NCI-H524 (cell line): ENCODE measurements at places on chromosomes 16 and 17.

DNA sequence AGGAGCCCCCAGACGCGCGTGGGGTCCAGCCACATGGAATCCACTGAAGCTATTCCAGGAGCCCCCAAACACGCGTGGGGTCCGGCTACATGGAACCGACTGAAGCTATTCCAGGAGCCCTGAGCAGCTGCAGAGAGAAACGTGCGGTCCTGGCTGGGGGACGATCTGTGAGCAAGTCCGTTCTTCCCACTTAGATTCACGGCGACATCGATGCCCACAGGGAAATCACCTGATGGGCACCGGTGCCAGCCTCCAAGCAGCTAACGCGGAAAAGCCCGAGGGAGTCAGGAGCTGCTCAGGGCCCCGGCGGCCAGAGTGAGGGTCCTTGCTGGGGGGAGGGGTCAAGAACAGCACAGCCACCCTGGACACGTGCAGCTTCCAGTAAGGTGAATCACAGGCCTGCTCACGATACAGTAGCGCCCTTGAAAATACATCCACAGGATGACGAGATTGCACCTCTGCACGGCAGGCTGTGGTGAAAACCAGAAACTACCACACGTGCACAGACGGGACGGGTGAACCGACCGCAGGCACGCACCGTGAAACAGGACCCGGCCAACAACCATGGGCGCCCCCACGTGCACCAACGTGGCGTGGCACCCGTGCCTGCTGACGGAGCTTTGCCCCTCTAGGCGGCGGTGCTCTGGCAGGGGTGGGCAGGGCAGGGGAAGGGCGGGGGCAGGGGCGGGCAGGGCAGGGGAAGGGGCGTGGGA lies 77.7 kb upstream of the GNG13 start:
- DNase-seq: peak; percentile 17

DNA sequence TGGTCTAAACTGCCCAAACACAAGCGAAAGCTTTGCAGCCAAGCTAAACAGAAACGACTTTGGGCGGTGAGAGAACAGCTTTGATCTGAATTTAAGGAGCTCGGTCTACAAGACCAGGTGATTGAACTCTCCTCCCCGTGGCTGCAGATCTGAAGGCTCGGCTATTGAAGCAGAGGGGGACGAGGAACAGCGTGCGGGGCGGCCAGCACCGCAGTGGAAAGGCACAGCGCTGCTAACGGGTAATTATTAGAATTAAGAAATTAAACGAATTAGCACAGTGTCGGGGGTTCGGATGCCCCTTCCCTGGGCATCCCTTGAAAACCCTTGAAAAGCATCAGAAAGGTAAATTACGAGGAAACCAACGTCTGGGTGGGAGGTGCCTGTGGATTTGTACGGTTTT lies 431 bp downstream of the TEKT3 start:
- DNase-seq: no peak

- no peak for DNase-seq
Observed at GRCh38 chr16:83615953-83616350, 191.8 kb upstream of the HSBP1 start.

GRCh38 chr16:69404275-69404805 lies 18.5 kb upstream of the TERF2 start:
- DNase-seq: no peak

DNA sequence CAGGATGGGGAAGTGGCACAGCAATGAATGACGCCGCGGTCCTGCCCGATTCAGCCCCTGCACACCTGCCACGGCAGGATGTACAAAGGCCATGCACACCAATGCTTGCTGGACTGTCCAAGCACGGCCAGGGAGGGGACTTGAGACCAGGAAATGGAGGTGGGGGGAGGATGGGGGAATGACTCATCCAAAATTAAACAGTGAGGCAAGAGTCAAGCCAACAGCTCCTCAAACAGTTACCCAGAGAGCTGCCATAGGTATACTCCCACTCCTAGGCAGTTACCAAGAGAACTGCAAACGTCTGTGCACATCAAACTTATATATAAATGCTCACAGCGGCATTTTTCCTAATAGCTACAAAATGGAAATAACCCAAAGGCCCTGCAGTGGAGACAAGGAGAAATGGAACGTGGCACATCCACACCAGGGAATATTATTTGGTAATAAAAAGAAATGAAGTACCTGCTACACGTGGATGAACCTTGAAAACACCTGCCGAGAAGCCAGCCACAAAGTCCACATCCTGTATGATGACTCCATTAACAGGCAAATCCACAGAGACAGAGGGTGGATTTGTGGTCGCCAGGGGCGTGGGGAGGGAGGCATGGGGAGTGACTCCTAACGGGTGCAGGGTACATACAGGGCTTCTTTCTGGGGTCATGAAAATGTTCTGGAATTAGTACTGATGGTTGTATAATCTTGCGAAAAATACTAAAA lies 54.1 kb downstream of the VAC14 start:
- DNase-seq: no peak

DNA sequence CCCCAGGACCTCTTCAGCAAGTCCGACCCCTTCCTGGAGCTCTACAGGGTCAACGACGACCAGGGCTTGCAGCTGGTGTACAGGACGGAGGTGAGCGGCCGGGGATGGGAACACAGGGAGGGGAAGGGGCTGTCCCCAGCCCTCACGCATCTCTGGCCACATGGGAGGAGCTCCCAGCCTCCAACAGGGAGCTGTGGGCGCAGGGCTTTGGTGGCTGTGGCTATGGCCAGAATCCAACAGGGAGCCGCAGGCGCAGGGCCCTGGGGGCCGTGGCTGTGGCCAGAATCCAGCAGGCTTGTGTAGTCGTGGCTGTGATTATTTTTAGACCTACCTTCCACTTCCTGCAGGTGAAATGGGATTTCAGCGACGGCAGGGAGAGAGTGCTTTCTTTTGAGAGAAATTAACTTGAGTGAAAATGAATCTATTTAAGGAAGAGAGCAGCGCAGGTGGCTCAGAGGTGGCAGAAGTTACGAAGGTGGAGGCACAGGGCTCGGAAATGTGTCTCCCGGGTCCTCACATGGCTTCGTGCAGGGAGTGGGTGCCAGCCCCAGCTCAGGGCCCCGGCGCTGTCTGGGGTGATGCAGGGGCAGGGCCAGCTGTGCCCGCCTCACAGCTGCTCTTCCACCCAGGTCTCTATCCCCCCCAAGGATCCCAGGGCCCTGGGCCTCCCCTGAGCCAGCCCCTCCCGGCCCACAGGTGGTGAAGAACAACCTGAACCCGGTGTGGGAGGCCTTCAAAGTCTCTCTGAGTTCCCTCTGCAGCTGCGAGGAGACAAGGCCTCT lies 9.4 kb downstream of the CPNE7 start:
- no peak for DNase-seq

DNA sequence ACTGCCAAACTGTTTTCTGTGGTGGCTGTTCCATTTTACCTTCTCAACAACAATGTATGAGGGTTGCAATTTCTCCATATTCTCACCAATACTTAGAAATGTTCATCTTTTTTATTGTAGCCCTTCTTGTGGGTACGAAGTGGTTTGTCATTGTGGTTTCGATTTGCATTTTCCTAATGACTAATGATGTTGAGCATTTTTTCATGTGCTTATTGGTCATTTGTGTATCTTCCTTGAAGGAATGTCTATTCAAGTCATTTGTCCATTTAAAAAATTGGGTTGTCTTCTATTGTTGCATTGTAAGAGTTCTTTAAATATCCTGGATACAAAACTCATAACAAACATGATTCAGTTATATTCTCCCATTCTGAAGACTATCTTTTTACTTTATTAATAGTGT lies 47.5 kb upstream of the CCL2 start:
- DNase-seq: no peak

GRCh38 chr17:40451420-40451819 lies 8.2 kb downstream of the IGFBP4 start:
- DNase-seq: no peak

DNA sequence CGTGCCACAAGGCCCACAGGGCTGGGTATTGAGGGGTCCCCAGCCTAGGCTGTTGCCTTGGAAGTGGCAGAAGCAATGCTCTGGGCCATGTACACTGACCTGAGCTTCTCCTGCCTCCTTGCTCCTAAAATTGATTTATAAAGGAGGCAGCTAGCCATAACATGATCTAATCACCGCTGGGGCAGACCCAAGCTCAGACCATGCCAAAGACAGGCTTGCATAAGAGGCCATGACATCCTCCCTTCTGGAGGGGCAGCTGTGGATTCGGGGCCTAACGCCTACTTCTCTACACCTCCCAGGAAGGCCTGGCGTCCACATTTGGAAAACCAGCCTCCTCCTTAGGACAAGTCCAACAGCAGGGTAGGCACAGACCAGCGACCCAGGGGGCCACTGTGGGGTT lies 12.3 kb downstream of the HSD11B2 start:
- no peak for DNase-seq

DNA sequence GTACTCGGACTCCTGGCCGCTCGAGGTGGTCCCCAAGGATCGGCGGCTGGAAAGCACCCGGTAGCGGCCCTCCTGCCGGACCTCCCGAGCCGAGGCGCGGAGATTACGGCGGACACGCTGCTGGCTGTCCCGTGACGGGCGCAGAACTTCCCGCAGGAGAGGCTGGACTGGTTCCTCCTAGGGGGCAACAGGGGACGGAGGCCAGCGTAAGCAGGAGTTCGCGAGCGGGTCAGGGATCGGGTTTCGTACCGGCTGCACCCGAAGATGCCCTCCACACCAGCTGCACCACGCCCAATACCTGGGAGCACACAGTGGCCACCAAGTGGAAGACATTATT lies 341 bp downstream of the SLC7A6OS start:
- DNase-seq: no peak

GRCh38 chr17:46783031-46783593 lies 35.4 kb downstream of the WNT3 start:
- no peak for DNase-seq

- no peak for DNase-seq
Observed at GRCh38 chr16:84714028-84714427, 14.2 kb downstream of the USP10 start.

DNA sequence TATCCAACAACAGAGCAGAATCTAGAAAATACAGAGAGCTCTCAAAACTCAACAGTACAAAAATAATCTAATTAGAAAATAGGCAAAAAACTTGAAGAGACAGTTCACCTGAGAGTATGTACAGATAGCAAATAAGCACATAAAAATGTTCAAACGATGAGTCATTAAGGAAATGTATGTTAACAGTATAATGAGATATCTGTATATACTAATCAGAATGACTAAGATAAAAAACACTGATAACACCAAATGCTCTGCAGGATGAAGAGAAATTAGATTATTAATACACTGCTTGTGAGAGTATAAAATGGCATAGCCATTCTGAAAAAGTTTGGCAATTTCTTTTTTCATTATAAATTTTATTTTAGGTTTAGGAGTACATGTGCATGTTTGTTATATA lies 1307.6 kb upstream of the GOT2 start:
- no peak for DNase-seq

- no peak for DNase-seq
Observed at GRCh38 chr16:86307514-86307903, 202.8 kb upstream of the FOXF1 start.

GRCh38 chr16:26120729-26121128 lies 429.0 kb downstream of the HS3ST4 start:
- DNase-seq: no peak

DNA sequence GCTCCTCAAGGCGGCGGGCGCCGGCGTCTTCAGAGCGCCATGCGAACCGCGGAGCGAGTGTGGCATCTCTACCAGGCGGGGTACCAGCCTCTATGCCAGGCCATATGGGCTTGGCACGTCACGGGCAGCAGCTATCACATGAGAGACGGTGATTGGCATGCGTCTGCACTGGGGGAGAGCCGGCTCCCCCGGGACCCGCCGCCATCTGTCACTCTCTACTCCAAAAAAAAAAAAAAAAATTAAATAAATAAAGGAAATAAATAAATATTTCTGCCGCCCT lies at the start of gene NEUROD2:
Gene NEUROD2, minus strand, starts transcription at position 70 of the 280 bp plus-strand sequence. CDS start 1,321 bp downstream, outside the sequence.
- peak; percentile 94 for DNase-seq

- DNase-seq: no peak
Observed at GRCh38 chr17:43614561-43614960, 47.2 kb downstream of the MEOX1 start.

DNA sequence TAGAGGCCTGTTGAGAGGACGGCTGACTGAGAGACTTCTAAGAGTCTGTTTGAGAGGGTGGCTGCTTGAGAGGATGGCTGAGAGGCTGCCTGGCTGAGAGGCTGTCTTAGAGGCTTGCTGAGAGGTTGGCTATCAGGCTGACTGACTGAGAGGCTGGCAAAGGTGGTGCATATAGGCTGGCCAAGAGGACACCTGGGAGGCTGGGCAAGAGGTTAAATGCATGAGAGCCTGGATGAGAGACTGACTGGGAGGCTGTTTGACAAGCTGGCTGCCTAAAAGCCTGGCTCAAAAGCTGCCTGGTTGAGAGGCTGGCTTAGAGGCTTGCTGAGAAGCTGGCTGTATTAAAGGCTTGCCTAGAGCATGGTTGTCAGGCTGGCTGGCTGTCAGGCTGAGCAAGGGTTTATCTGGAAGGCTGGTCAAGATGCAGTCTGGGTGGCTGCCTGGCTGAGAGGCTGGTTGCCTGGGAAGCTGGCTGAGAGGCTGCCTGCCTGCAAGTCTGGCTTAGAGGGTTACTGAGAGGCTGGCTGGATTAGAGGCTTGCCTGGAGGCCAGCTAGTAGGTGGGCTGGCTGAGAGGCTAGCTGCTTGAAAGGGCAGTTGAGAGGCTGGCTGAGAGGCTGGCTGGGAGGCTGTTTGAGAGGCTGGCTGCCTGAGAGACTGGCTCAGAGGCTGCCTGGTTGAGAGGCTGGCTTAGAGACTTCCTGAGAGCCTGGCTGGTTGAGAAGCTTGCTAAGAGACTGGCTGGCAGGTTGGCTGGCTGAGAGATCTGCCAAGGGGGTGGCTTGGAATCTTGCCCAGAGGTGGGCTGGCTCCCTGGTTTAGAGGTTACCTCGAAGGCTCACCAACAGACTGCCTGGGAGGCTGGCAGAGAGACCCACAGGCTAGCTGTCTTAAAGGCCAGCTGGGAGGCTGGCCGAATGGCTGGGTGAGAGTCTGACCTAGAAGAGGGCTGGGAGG lies 38.3 kb upstream of the ACSM2B start:
- DNase-seq: peak; percentile 38

GRCh38 chr16:3979070-3979469 lies 98.6 kb upstream of the CREBBP start:
- DNase-seq: no peak

DNA sequence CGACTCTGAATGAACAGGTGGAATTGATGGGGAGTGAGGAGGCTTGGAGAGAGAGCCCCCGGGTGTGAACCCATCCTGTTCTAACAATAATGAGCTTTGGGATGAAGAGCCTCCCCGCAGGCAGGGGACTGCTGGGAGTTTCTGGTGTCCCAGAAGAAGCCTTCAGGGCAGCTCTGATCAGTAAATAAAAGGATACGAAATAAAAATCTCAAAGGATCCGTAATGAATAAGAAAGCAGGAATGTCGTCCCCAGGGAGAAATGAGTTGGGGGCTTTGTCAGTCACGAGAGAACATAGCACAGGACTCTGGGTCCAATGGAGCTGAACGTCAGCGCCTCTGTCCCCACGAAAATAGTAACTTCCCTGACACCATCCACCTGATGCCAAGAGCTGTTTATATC lies 113.4 kb downstream of the PITPNC1 start:
- DNase-seq: no peak
